ENCODE measurements at places on chromosomes 12 and 14.

GRCh38 chr12:97778111-97778510 lies 315.5 kb downstream of the RMST start:
- no peak for DNase-seq

- DNase-seq, result no peak
Measured at GRCh38 chr14:84403585-84403984, 1126.4 kb upstream of the FLRT2 start.

DNA sequence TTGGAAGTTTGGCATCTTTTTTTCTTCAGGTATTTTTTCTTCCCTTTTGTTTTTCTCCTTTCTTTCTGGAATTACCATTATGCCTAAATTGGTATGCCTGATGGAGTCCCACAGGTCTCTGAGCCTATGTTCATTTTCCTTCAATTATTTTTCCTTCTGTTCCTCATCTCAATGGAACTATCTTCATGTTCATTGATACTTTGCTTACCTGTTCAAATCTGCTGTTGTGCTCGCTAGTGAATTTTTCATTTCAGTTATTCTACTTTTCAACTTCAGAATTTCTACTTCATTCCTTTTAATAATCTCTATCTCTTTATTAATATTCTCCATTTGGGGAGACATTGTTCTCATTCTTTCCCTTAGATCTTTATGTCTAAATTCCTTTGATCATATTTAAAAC lies 15.4 kb upstream of the USP30 start:
- no peak for DNase-seq

DNA sequence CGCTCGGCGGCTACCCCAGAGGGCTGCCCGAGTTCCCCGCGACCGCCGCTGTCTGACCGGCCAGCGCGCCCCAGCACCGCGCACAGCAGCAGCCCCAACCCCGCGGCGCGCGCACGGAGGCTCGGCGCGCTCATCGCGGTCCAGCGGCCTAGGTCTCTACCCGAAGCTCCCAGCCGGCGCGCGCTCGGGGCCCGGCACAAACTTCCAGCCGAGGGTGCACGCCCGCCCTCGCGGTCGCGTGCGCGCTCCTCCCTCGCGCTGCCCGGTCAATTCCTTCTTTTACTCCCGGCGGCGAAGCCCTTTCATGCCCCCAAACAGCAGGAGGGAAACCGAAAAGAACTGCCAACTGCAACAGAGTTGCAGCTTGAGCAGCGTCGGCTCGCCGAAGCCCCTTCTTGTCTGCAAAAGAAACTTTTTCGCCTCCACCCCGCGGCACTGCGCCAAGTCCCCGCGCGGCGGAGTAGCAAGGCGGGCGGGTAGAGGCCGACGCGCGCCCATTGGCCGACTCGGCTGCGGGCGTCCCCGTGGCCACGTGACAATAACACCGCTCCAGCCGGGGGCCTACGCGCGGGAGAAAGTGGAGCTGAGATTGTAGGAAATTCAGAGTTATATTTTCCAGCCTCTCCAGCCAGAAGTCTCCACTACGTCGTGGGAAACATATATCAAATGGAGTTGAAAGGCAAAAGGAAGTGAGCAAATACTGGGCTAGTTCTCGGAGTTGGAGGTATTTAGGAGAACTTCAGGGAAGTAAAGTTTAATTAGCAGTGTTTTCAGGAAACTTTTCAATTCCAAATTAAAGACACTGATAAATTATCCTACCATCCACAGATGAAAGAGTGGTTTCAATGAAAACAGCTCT lies at the start of gene LRIG3:
TSS of gene LRIG3 (minus strand) at position 403 of the 859 bp plus-strand sequence. CDS start at position 134, 269 bp downstream.
- DNase-seq, result peak; percentile 88

DNA sequence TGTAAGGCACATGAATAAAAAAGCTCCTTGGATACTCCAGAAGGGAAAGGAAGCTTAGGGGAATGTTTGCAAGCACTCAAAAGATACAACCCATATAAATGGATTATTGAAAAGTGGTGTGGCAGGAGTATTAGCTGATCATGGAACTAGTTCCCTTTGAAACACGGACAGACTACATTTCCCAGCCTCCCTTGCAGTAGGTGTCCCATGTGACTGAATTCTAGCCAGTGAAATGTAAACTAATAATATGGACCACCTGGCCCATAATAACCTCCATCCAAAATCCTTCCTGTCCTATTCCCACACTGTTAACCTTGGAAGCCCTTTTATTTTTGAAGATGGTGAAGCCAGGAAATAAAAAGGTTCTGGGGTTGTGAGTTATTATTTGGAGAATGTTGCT lies 242.3 kb downstream of the SUDS3 start:
- DNase-seq, result no peak

DNA sequence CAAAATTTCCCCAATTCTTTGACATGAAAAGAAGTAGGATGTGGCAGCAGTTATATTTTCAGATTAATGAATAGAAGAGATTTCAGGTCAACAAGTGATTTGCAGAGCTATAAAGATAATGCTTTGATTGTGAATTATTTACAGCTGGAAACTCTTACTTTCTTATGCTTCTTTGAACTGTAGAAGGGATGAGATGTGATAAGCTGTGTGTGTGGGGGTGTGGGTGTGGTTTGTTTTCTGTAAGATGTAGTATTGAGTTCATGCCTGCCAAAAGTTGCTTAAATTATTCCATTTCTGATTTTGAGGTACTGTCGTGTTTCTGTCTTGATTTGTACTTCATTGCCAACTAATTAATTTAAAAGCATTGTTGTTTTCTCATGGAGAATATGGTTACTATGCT lies 22.7 kb downstream of the AEBP2 start:
- no peak for DNase-seq
